ENCODE measurements at places on chromosomes 7 and 10.

DNA sequence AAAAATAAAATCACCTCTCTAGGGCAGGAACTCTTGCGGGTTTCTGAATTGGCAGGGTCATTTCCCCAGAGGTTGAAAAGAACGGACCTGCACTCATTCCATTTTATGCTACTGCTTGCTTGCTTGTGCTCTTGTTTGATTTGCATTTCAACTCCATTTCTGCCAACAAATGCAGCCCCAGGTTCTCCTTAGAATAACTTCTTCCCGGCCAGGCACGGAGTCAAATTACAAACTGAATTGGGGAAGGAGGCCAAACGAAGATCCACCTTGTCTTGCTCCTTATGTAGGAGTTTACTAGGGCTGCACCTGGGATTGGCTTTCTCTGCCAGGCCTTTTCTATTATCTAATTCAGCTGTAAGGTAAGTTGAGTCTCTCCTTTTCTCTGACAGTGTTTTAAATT, 79.6 kb downstream of the HGF start:
- DNase-seq: no peak

DNA sequence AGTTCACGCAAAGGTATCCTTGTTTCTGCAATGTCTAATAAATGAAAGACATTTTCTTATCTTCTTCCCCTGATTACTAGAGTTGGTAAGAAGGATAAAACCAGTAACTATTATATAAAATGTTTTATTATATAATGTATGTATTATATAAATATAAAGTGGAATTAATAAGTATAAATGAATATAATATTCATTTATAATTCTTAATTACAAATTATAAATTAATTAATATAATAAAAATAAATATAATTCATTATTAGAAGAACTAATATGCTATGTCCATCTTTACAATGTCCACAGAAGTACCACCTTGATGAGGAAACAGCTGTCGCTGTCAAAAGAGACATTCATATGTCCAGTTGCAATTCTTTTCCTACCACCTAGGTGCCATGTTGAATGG, 177.7 kb downstream of the GLI3 start:
- no peak for DNase-seq

GRCh38 chr10:73182568-73182967, 14.6 kb downstream of the FAM149B1 start:
- no peak for DNase-seq

DNA sequence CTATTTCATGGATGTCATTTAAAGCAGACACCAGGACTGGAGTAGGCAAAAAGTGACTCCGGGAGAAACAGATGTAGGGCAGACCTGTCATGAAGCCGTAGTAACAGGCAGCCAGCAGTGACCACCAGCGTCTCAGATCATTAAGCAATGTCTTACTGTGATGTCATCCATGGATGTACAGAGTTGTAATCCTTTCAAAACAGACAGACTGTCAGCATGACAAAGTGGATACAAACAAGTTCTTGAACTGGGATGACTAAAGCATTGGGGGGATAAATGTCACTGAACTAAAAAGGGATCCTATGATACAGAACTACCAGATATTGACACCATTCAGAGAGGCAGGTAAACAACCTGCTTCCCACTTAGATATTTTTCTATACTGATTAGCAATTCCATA, 675.5 kb downstream of the PARD3 start:
- no peak for DNase-seq

DNA sequence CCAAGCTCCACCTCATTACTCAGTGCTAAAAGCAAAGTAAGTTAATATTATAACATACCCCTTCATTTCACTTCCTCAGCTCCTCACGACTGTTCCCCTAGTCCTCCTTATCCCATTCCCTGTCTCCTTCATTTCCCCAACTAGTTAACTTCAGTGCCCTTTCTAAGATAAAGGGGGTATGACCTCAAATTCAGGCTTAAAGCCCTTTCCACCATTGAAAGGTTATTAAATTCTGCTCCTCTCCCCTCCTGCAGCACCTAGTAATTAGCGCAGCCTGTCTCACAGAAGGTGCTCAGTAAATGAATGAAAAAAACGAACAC, 1.0 kb downstream of the CRPPA start:
- no peak for DNase-seq

GRCh38 chr7:131234719-131235488, 92.8 kb upstream of the MKLN1 start:
- no peak for DNase-seq

DNA sequence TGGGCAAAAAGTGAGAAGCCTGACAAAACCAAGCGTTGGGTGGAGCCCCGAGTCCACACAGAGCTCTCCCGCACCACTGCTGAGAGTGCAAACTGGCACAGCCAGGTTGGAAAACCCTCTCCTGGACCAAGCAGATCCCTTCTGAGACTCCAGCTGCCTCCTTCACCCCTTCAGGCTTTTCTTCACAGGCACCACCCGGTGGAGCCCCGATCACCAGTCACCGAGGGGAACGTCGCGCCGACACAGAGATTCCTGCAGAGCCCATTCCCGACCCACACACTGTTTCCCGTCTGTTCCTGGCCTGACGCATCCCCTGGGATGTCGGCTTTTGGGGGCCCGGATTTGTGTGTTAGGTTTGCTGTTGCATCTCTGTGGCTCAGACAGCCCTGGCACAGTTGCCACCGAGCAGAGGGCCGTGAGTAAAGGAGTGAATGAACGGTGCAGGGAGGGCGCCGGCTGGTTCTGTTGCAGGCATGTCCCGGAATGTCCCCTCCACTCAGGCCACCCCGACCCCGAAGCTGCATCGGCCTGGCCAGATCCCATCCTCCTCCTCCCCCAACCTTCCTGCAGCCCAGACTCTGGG, 51.0 kb upstream of the INPP5A start:
- DNase-seq: no peak

DNA sequence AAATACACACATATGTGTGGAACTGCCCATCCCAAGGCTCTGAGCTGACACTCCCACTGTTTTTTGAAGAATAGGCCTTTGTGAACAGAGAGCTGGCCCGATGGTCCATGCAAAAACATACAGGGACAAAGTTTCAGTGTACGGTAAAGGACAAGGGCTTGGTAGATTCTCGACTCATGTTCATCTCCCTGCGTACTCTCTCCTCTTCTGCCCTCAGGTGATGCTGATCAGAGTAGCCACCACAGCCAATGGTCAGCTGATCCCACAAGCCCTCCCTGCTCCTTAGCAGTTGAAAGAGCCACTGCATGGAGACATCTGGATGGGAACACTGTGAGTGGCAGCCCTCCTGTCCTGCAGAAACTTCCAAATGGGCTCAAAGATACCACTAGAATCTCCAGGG, 23.1 kb upstream of the C10orf71 start:
- DNase-seq: no peak

DNA sequence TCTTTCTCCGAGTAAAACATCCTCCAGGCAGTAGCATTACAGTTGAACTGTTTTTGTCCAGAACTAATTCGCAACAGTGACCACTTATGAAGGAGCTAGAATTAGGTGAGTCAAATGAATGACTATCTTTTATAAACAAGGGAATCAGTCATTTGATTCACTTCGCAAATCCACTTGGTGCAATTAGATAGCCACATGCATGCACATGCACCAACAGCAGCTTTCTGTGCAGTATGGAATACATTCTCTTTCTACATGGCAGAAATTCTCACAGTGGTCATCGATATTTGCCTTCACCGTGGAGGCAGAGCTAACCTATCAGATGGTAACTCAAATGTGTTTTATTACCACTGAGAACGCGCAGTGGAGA, 118.8 kb downstream of the CDK6 start:
- no peak for DNase-seq

- DNase-seq: no peak
Measured at GRCh38 chr10:44891721-44892120, 19.4 kb upstream of the TMEM72 start.

DNA sequence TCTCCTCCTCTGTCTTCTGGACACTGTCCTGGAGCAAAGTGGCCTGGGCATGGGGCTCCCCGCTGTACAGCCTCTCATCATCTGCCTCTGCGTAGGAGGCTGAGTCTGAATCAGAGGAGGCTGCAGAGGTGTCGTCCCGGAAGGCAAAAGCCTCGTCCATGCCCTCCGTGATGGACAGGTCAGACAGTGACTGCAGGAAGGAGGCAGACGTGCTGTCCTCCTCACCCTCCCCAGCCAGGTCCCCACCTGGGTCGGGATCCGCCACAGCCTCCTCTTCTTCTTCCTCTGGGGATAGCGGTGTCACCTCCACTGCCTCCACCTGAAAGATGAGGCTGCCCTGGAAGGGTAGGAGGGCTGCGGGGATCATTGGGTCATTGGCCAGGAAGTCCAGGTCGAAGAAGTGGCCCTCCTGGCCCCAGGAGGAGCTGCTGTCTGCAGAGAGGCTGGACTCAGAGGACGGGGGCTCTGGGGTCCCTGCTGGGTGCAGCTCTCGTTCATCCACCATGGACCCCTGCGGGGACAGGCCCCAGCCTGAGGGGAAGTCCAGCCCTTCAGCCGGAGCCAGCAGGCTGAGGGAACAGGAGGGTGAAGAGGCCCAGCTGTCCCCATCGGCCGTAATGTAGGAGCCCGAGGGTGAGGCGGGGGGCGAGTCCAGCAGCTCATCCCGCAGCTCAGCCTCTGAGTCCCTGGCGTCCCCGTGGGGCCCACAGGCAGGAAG, 3.7 kb downstream of the NACAD start:
- no peak for DNase-seq

- no peak for DNase-seq
Measured at GRCh38 chr7:114085313-114085591, 166.4 kb upstream of the PPP1R3A start.

DNA sequence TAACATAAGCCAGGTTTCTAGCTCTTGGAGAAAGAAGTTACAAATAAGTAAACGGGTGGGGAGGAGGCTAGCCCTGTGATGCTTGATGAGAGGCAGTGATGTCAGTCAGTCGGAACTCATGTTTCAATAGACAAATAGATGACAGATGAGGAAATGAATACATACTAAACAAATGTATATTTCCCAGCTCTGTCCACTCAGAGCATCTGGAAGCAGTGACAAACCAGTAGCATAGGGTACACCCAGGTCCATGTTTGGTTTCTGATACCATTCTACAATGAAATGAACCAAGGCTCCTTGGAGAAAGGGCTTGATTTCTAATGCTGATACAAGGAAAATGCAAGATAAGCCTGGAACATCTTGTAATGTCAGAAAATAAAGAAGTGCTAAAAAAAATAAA, 30.6 kb downstream of the PODXL start:
- DNase-seq: no peak

DNA sequence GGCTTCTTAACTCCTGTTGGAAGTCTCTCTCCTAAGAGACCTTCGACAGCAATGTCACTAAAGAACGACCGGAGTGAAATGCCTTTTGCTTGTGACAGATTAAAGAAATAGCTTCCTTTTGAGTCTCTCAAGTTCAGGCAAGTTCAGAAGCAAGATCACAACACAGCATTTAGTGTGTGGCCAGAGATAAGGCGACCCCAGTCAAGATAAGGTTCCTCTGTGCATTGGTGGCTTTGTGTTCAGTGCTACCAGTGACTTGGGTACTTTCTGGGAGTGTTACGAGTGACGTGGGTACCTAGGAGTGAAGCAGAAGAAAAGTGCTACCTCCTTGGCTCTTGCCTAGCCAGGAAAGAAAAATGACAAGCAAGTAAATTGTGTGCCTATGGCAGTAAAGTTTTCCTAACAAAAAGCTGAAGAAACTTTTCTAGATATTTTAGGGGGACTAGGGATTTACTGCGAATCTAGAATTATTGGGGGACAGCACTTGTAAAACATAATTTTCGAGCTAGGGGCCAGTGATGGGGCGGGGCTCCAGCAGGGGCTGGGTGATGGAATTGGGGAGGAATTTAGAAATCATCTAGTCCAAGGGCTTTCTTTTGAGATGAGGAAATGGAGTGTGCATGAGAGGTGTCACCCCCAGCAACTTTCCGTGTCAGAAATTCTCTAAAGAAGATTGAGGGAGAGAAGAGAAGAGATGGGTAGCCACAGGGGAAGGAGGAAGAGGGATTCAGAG, 191.9 kb upstream of the LYZL2 start:
- DNase-seq: no peak

DNA sequence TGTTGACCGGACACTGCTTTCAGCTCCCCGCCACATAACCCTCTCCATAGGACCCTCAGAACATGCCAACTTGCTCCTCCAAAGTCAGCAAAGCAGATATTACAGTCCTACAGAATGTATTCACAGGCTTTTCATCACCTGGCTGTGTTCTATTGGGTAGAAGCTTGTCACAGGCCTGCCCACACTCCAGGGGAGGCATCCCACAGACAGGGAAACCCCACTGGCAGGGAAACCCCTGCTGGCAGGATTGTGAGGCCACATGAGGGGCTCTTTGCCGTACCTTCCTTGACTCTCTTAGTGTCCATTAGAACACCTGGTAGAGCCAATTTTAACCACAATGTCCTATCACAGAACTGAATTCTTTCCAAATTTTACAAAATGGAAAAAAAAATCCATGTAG, 344.2 kb upstream of the MGMT start:
- DNase-seq: no peak

- DNase-seq: no peak
Measured at GRCh38 chr10:79970062-79970461, 21.2 kb upstream of the SFTPD start.

- no peak for DNase-seq
Measured at GRCh38 chr7:78389022-78389421, 590.4 kb downstream of the PHTF2 start.

DNA sequence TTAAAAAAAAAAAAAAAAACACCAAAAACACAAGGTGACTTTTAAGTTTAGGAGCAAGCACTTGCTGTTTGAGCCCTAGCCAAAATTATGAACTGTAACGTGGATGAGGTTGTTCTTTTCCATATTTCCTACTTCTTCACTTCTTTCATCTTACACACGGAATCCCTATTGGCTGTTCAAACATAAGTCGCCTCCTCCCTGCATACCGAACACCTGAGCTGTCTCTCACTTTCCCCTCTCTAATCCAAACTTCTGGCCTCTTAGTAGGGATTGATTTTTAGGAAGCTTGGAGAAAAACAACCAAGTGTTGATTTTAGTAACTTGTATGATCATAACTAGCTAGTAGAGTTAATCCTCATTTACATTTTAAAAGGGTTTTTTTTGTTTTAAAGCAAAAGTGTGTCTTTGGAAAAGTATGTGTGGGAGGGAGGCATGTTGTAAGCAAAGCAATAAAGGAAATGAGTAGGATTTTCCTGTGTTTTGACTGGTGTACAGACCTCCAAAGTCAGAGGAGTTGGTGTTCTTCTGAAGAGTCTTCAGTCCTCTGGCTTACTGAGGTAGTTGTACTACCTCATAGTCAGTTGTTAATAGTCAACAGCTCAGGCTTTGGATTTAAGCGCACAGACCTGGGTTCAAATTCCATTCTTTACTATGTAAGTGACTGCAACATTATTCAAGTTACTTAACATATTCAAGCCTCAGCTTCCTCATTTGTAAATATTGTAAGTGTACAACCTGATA, 39.3 kb downstream of the RABGEF1 start:
- no peak for DNase-seq
